ENCODE measurements at places on chromosomes 2 and 18.

DNA sequence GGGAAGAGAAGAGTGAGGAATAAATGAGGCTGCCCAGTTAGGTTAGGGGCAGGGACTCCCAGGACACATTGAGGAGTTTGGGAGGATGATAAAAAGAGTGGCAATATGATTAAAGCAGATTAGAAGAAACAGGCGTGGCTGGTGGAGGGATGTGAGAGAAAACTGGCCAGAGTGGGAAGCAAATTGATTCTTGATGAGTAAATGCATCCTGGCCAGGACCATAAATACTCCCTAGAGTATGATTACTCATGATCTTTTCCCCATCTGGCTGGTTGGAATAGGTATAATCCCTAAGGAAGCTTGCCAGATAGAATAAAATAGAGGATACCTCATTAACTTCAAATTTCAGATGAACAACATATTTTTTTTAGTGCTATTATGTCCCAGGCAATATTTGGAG lies 21.5 kb upstream of the DAW1 start:
- DNase-seq = no peak

- DNase-seq = no peak
Measured at GRCh38 chr2:139217641-139218040, 437.5 kb upstream of the NXPH2 start.

DNA sequence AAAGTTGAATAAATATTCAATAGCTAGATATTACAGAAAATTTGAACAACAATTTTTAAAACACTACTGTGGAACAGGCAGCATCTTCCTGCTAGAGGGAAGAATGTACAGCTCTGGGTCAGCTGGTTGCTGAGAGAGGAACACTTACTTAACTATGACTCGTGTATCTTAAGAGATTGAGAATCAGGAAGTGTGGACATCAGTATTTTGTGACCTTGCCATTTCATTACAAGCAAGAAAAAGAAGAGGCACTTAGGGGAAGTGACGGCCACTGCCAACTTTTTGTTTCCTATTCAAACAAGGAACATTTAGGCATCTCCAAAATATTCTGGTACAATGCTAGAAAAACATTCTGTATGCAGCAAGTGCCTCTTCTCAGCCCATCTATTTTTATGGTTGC lies 45.9 kb downstream of the ITPRID2 start:
- DNase-seq = no peak

DNA sequence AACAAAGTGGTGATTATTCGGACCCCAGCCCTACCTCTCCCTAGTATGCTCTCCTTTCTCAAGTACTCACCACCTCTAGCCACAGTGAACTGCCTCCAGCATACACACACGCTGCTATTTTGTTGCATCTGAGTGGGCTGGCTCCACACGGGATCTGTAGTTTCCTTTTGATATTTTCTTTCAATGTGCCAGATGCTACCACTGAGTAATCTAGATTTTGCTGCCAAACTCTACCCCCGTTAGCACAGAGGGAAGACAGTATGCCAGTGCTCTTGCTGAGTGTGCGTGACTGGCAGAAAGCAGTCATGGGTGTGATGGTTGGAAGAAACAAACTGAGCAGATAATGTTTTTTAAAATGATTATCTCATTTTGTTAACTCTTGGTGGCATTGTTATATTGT lies 11.6 kb downstream of the CFLAR start:
- peak; percentile 69 for DNase-seq

DNA sequence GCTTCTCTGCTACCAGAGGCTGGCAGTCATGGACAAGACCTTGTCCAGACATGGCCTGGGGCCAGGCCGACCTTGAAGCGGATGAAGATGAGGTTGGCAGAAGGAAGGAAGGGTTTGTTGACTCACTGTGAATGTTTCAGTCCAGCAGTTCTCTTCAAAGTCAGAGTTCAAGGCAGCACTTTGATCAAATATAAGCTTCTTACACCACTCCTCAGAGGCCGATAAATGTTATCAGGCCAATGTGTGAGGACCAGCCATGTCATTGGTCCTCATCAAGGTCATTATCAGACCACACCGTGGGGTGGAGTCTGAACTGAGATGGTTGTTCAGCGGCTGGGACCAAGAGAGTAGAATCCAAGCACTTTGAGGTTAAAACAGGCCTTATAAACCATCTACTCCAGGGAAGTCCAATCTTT lies 35.5 kb downstream of the QPCT start:
- DNase-seq = no peak

DNA sequence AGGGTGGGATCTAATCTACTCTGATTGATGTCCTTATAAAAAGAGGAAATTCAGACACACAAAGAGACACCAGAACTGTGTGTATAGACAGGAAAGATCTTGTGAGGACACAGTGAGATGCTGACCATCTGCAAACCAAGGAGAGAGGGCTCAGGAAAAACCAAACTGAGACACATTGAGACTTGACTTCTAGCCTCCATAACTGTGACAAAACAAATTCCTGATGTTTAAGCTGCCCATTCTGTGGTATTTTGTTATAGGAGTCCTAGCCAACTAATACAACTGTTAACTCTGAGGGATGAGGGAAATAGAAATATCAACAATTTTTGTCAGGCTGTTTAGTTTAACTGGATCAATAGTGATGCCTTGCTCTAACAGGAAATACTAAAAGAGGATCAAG lies 93.4 kb upstream of the COL3A1 start:
- no peak for DNase-seq

GRCh38 chr2:226730481-226730880 lies 69.1 kb downstream of the IRS1 start:
- DNase-seq = no peak

DNA sequence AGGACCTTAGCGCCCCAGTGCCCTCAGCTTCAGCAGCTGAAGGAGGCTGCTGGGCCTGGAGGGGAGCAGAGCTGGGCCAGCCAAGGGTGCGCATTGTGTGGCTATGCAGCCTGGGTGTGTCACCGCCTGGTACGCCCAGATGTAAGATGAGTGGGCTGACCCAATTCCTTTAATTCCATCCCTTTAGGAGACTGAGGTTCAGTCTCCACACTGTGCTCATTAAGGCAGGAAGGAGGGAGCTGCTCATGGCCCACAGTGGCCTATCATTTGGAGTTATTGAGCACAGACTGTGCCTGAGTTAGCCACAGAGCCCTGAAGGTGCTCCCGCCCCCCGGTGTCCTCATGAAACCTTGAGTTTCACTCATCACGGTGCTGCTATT lies 194.1 kb upstream of the GLI2 start:
- no peak for DNase-seq

- DNase-seq = no peak
Measured at GRCh38 chr2:7891312-7891711, 790.5 kb upstream of the ID2 start.

GRCh38 chr2:151842830-151843690 lies 14.8 kb upstream of the ARL5A start:
- DNase-seq = no peak

DNA sequence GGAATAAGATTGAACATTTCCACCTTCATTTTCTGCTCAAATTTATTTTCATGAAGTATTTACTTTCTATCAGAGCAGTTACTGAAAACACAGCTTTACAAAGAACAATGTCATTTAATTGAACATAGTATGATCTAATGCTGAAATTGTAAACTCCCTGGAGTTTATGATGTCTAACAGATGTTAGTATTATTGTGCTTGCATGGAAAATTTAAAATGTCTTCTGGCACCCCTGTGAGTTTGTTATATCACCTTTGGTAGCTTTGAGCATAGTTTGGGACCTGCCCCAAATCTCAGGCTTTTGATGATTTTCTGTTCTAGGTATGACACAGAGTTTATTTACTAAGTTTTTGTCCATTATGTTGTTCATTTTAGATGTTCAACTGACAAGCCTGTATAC lies 28.1 kb downstream of the FAM171B start:
- DNase-seq = no peak

GRCh38 chr2:36478332-36478738 lies 119.6 kb downstream of the FEZ2 start:
- DNase-seq = no peak

GRCh38 chr2:23414871-23415270 lies 29.9 kb downstream of the KLHL29 start:
- DNase-seq = no peak

- DNase-seq = no peak
Measured at GRCh38 chr2:86781363-86781762, 9.3 kb downstream of the CD8A start.

GRCh38 chr2:200431996-200432705 lies 77.7 kb downstream of the KCTD18 start:
- DNase-seq = no peak

DNA sequence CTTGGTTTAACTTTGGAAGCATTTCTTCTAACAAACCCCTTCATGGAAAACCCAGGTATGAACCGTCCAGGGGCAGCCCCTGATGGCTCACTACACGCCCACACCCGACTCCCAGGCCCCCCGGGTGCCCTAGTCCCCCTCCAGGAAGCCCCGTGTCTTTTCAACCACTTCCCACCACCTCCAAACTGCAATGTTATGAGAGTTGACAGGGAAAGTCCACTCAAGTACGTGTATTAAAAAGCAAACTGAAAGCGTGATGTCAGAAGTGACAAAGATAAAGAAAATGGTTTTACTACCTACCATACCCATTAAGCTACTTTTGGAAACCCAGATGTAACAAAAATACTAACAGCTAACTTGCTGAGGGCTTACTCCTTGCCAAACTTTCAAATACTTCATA lies 51.5 kb downstream of the L3MBTL4 start:
- no peak for DNase-seq

GRCh38 chr2:190352668-190353536 lies 9.5 kb downstream of the INPP1 start:
- no peak for DNase-seq

GRCh38 chr18:44213293-44213692 lies 467.4 kb upstream of the SETBP1 start:
- no peak for DNase-seq

- DNase-seq = no peak
Measured at GRCh38 chr2:235541016-235541415, 47.2 kb downstream of the AGAP1 start.

GRCh38 chr18:51169731-51170130 lies 27.8 kb downstream of the MEX3C start:
- DNase-seq = no peak

DNA sequence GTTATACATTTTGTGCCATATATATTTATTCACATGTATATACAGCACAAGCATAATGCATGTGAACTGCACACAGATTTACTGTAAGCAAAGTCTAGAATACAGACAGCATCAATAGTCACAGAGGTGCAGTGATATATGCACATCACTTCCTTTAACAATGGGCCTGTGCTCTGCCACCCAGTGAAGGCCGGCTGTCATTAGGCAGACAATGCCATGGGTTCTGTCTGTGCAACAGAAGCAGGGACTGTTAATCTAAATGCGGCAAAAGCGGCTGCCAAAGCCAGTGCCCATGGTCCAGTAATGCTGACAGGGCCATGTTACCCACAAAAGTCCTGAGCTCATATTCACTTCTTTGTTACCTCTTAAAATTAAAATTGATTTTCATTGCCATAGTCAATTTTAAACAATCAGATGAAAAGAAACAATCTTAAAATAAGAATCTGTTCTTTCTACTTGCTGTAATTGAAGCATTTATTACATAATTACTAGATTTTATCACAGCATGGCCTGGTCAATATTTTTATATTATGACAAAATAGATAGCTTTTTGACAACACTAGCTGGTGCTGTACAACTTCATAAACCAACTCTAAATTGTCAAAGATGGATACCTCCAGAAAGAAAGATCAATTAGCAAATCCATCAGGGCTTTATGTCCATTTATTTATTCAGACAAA lies 232.0 kb downstream of the STK39 start:
- DNase-seq = no peak

- no peak for DNase-seq
Measured at GRCh38 chr2:227719641-227720040, 1.8 kb upstream of the SLC19A3 start.

- no peak for DNase-seq
Measured at GRCh38 chr2:122368576-122369243, 613.3 kb downstream of the TSN start.

- no peak for DNase-seq
Measured at GRCh38 chr18:58136879-58137278, 92.9 kb downstream of the NEDD4L start.

DNA sequence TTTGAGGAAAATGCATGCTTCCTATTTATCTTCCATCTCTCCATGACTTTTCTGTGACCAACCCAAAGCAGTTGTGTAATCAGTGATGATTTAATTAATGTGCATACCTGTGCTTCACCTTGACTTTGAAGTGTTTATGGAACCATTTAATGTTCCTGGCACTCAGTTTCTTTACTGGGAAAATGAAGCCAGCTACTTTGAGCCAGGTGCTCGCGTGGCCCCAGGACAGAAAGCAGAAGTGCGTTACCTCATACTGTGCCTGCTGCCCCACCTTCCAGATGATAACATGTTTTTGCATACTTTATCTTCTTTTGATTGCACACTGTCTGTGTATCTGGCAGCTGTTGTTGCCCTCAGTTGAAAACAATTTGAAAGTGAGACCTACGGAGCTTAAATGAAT lies 61.3 kb downstream of the PMAIP1 start:
- DNase-seq = no peak

DNA sequence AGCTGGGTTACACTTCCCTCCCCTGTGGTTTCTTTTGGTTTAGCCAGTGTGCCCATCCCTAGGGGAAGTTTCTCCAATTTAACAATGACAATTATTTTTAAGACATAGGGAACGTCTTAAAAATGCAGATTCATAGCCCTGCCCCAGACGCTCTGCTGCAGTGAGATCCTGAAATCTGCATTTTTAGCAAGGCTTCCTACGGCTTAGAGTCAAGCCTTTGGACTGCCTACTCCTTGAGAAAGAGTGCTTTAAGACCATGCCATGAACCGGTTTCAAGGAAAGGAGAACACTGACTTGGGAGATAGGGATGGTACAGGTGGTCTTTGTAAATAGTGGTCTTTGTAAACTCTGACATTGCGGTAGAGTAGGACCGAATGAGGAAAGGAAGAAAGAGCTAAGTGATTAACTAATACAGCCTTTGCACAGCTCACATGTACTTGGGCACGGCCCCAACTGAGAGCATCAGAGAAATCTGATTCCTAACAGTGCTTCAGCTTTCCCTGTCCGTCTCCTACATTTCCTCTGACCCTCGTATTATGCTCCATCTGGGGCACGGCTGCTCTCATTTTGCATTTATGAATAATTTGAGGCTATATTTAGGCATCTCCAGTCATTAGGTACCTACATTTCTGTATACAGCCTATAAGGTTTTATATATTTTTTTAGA lies 217.6 kb upstream of the TANK start:
- DNase-seq = no peak

DNA sequence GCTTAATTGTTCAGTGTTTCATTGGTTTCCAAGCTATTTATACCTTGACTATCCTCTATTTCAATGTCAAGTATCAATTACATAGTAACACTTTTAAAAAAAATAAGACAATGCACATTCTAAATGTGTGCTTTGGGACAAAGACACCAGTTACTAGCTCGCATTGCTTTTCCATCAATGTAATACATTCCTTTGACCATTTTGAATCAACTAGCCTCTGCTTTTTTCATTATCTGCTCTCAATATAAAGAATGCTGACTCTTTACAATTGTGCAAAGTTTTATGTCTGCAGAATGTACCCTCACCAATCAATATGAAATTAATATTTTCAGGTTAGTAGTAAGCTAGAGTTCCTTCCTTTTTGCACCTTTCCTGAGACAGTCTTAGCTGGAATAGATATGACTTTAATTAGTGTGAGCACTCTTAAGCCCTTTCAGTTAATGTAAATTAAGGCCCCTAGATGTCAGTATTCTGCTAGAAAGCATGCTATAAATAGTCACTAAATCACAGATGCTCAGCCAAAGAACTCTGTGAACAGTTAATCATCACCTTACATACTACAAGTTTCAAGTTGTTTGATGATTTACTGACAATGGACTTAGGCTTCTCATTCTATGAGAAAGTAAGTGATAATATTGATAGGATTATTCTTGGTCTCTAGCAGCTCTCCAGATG lies 413.6 kb downstream of the PTH2R start:
- no peak for DNase-seq

GRCh38 chr2:41791523-41791922 lies 256.3 kb upstream of the PKDCC start:
- no peak for DNase-seq
